Thyroid gland (tissue), 4 donors: ENCODE measurements at places on chromosomes 16 and 17.
A peak's percentile ranks its signal among the peaks of the same experiment; 100 is the strongest.

GRCh38 chr17:64015447-64015846 lies 5.0 kb downstream of the ICAM2 start:
- DNase-seq = no peak

DNA sequence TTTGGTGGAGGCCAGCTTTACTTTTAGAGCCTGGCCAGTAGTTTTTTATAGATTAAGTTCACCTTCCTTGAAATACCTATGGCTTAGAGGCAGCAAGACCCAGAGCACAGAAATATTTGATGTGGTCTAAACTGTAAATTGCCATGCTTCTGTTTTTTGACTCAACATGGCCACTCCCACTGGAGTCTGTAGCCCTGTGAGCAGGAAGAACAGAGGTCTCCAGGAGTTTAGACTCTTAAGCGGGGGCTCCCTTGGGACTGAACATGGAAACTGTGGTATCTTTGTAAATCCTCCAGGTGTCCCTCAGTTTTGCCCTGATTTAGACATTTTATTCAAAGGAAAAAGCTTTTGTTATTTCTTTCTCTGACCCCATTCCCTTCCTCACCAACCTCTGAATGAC lies 145.6 kb downstream of the FTO start:
- DNase-seq = no peak

- no peak for DNase-seq
These were observed 5.5 kb downstream of the KRT15 start for GRCh38 chr17:41513168-41513547.

GRCh38 chr16:81482329-81483063 lies 37.9 kb downstream of the CMIP start:
- DNase-seq = no peak

GRCh38 chr17:45383003-45383402 lies 49.7 kb downstream of the ARHGAP27 start:
- no peak for DNase-seq

GRCh38 chr17:71392715-71393567 lies 727.9 kb upstream of the SOX9 start:
- DNase-seq = no peak

GRCh38 chr16:79715061-79715460 lies 114.5 kb upstream of the MAF start:
- no peak for DNase-seq

GRCh38 chr17:63998721-63999679 lies 849 bp downstream of the PRR29 start:
- no peak for DNase-seq

DNA sequence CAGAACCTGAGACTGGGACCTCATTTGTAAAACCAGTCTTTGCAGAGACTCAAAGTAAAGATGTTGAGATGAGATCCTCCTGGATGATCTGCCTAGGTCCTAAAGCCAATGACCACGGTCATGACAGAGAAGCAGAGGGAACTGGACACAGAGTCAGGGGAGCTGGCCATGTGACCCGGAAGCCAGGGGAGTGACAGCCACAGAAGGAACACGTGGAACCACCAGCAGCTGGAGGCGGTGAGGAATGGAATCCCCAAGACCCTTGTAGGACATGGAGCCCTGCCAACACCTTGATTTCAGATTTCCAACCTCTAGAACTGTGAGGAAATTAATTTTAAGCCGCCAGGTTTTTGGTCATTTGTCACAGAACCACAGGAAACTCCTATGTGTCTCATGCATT lies 37.0 kb downstream of the USP22 start:
- DNase-seq = no peak

GRCh38 chr16:2531696-2532493 lies 687 bp upstream of the CEMP1 start:
- peak; percentile 100 for DNase-seq

DNA sequence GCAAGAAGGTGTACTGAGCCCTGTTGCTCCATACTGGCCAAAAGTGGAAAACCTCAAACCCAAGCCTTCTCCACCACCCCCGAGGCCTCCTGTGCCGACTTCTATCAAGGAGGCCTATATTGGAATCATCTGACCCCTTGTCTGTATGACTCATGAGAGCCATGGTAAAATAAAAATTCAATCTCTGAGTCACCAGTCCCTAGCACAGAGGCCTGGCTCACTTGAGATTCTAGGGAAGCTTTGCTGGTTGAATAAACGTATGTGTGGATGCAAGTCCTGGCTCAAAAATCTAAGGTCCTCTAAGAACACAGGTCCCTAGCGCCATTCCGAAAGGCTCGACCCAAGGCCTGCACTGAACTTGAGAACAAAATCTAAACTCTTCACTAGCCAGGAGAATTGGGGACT lies 15.0 kb downstream of the NSMCE1 start:
- DNase-seq = no peak
